Hair follicular keratinocyte (primary cell): ENCODE measurements at places on chromosomes 11 and 22. TPM values are rescaled to one million over a fixed set of nuclear protein-coding genes. Genes with fewer than 3 reads are reported as not detected.

TREH gene
- not detected in 2 replicates for total RNA-seq

OR51I1 gene
- not detected in 2 replicates for total RNA-seq

MISFA gene
- not detected in 2 replicates for total RNA-seq

PANX3 gene
- total RNA-seq, result not detected in 2 replicates

TMPRSS4 gene
- 0.08 and 0.15 TPM in 2 replicates for total RNA-seq

TSPAN18 gene
- 0.15 TPM in 1 of 2 replicates, not detected in the other for total RNA-seq

CEP164 gene
- total RNA-seq, result 20.6 and 21.2 TPM in 2 replicates

SERPING1 gene
- total RNA-seq, result 17.4 and 25.5 TPM in 2 replicates

VSIG2 gene
- not detected in 2 replicates for total RNA-seq

OR52N4 gene
- not detected in 2 replicates for total RNA-seq
